ENCODE measurements at places on chromosomes 2 and 18.

- no peak for DNase-seq
These were observed 149.5 kb upstream of the HDAC4 start for GRCh38 chr2:239550357-239550756.

GRCh38 chr2:159613091-159613490 is 3.3 kb downstream of the BAZ2B start:
- DNase-seq = no peak

GRCh38 chr2:204479557-204479956 is 65.7 kb upstream of the PARD3B start:
- no peak for DNase-seq

DNA sequence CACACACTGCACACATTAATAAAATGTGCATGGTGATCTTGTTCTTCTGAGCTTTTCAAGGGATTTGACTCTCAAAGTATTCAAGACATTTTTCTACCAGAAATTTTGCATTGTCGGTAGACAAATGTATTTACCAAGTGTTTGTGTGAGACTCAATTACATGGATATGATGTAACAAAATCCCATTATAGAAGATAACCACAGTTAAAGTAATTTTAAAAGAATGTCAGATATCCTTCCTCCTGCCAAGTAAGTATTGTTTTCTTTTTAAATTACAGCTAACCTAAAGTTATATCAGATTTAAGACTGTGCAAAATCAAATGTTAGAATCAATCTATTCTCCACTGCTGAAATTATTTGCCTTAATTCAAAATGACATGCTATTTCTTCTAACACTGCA is 1344.5 kb upstream of the CHAC2 start:
- DNase-seq = no peak

DNA sequence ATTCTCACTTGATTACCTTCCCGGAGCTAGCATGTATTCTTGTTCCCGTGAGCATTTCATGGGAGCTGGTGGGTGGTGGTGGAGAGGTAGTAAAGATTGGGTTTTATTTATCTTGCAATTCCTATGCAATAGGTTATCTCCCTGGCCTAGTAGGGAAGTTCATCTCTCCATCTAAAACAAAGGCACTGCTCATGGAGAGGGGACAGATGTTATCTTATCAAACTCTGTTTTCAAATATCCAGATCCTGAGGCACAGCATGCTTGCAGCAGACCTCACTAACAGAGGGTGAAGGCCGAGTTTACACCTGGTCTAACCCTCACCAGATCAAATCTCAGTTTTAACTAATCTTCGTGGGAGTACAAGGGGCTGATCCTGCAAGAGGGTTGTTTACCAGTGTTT is 98.9 kb downstream of the CYRIA start:
- no peak for DNase-seq

- no peak for DNase-seq
These were observed 343.1 kb upstream of the SLC39A10 start for GRCh38 chr2:195313962-195314361.

GRCh38 chr2:200028998-200029397 is 73.6 kb downstream of the MAIP1 start:
- DNase-seq = no peak

- DNase-seq = no peak
These were observed 85.2 kb upstream of the SPATS2L start for GRCh38 chr2:200221055-200221955.

DNA sequence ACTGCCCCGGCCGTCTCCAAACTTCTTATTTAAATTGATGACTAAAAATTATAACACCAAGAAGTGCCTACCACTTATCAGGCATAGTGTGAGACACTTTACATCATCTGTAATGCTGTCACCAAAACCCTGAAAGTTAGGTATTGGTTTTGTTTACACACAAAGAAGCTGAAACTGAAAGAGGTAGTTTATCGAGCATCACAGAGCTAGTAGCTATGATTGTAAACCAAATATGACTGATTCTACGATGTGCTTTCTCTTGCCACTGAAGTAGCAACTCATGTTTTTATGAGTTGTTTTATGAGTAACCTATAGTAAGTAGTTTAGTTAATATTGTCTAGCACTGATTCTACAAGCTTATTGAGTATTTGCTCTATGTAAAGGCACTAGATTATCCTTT is 31.5 kb downstream of the DYNC1I2 start:
- DNase-seq = no peak

- DNase-seq = no peak
These were observed 24.8 kb upstream of the CRIM1 start for GRCh38 chr2:36330473-36331395.

DNA sequence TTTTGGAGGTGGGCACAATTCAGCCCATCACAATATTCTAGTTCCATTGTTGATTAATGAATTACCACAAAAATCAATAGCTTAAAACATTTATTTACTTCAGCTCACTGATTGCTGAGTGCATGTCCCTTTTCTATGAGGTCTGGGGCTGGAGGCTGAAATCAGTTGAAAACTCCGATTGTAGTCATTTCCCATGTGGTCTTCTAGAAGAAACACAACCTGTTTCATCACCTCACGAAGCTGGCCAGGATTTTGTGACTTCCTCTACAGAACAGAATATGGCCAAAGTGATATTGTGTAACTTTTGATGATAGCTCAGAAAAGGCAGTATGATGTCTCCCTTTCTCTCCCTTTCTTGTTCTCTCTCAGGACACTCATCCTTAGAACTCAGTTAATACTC is 44.1 kb upstream of the CYRIA start:
- DNase-seq = no peak

GRCh38 chr2:69278366-69278765 is 108.7 kb downstream of the GFPT1 start:
- DNase-seq = no peak

DNA sequence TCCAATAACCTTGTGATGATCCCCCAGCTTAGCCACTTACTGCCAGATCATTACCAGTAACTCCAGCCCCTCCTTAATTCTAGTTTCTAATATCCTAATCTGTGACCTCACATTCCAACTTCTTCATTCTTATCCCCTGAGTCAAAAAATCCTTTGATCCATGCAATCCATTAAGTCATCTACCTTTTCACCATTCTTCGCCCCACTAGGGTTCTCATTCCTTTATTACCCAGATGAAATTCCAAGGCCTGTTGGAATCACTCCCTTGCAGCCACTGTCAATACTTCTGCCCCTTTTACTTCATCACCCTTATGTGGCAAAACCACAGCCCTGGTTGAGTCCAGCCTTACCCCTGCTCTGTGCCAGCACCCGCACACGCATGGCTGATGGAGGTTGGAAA is 20.3 kb upstream of the IL36G start:
- no peak for DNase-seq

DNA sequence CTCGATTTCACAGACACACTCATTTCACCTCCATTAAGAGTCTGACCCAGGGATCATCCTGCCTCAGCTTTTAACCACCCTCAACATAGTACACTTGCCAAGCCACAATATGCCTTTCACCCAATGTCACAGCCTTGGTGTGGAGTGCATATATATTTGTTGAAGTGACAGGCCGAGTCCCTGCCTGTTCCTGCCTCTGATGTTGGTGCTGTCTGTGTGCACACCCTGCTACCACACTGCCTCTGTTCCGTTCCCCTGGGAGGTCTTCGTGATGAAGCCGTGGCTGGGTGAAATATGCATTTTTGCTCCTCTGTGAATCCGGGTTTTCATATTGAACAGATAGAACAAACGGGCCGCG is 90.3 kb downstream of the RNF144A start:
- no peak for DNase-seq

DNA sequence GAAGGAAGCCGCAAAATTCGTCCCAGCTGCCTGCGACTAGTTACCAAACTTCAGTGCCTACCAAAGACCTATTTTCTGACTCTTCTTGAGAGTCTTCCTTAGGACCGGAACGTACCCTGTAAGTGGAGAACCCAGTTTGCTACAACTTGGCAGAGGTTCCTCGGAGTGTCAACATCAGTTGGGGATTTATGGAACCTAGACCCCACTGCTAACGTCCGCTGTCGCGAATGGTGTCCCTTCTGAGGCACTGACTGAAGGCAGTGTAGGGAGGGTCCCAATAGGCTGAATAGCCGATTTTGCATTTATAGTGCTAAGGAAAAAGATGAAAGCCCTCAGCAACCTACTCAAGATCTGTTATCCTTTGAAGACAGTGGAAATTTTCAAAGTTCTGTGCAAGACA is 568 bp upstream of the STK17B start:
- no peak for DNase-seq

GRCh38 chr2:240814946-240815760 is 4.9 kb downstream of the KIF1A start:
- no peak for DNase-seq

- no peak for DNase-seq
These were observed 68.2 kb upstream of the MBOAT2 start for GRCh38 chr2:9071584-9072124.

DNA sequence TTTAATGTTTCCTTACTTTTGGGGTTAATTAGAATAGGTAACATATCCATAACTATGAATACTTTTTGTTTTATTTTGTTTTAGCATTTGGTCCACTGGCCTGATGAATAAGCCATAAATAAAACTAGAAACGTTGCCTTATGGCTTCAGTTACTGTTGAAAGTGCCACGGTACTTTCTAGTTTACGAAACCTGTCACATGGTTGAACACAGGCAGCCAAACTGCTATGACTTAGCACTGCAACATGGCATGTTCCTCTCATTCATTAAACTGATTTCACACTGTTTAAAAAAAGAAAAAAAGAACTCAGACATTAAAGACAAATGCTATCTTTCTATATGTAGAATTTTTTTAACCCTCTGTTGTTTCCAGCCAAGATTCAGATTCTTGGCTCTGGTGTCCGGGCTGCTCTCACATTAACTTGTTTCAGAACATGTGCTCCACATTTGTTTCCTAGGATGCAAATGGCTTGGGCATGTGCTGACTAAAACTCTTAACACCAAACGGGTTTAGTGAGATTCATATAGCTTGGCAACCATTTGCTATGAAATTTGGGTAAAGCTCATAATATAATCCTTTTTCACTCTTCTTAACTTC is 323.9 kb upstream of the RND3 start:
- DNase-seq = no peak

GRCh38 chr2:169746240-169746639 is 12.6 kb downstream of the KLHL23 start:
- DNase-seq = no peak

- no peak for DNase-seq
These were observed 25.7 kb downstream of the DIS3L2 start for GRCh38 chr2:231987124-231987727.

GRCh38 chr2:6832596-6833299 is 33.0 kb downstream of the CMPK2 start:
- DNase-seq = no peak

All from T follicular helper cell (primary cell).